ENCODE measurements at places on chromosomes 2 and 18.

DNA sequence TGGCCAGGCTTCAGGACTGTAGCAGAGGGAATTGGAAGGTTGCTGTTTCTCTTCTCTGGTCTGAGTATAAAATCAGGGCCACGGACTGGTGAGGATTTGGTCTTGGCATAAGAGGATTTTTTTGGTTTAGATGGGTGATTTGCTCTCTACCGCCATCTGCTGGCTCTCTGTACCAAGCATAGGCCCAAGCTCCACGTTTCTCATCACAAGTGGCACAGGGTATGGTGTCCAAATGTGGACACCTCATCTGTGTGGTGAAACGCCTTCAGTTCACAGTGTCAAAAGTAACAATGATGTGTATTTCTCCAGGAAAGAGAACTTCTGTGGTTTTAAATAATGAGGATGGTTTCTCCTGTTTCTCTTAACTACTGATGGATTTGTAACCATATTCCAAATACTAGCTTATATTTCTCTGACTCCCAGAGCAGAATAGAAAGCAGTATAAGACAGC lies 115.1 kb downstream of the EML6 start:
- peak; percentile 44 for DNase-seq

DNA sequence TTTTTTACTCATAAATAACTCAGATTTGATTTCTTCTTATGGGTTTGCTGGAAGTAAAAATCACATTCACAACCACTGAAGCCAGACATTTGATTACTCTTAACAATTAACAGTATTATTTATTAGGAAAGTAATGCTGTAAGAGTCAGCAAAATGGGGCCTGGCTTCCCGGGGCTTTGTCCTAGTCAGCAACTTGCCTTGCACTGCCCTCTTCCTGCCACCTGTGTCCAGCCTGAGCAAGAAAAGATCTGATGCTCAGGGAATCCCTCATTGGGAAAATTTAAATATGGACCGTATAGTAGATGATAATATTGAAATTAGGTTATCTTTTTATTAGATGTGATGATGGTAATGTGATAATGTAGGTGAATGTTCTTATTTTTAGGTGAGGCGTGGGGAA lies 30.8 kb upstream of the ACYP2 start:
- no peak for DNase-seq

DNA sequence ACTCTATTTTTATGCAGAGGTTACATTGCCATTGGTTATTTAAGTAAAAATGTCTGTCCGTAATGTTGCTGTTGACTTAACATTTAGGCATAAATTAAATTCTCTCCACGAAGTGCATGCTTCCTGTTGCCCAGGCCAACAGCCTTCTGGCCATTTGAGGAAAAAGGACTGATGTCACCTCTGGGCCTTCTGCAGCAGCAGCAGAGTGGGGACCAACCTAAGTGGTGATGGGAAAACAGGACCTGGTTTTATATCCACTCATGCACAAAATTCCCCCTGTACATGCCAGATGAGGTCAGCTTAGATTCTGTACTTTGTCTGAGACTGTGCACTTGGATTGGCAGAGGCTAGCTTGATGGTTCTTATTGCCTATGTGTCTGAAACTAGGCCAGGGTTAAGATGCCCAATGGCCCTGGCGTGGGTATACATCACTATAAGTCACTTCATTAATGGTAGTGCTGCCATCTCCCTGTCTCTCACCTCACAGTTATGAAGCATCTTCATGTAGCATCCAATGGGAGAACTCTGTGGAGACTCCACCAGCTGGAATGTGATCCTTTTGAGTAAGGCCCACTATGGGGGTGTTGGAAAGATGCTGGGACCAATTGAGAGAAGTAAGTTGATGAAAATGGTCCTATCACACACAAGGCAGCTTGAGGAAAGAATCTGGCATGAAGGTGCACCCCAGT lies 4.4 kb downstream of the ARHGAP25 start:
- DNase-seq = no peak

DNA sequence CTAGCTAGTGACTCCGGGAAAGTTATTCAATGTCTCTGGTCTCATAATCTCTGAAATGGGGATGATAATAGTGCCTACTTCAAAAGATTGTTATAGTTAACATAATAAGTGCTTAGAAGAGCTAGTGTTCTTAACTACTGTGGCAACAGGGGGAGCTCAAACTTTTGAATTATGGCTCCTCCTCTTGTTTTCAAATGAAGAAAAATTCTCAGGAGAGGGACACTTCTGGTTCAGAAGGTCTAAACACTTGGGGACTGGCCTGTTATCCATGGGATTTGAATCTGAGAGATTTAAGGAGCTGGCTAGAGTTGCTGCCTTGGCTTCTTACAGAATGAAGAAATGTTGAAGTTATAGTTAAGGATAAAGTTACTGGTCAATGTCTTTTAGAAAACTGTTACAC lies 92.2 kb upstream of the ITGB6 start:
- no peak for DNase-seq

DNA sequence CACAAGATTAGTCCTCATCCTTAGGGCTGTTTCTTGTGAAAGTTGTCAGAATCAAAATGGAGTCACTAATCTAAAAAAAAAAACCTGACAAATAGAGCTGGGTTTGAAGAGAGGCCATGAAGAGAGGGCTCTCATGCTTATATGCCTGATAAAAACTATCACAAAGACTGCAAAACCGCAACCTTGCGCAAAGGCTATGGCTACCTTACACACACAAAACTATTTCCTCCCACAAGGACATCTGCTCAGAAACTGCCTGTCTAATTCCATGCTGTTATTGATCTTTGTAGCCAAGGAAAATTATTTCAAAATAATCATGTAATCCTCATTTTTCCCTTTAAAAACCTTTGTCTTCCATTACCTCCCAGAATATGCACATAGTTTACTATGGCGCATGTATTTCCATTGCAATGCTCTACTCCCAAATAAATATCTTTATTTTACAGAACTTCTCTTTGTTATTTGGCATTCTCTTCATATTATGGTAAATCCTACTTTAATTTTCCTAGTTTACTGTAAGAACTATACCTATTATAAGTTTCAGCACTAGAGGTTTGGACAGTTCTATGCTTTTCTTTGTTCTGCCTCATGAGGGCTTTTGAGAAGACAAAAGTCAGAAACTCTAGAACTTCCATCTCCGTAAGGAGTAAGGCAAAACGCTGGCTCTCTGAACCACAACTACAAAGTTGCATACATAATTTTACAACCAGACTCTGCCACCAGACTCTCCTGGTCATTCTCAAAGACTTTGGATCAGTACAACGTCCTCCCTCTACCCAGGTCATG lies 9.6 kb upstream of the DPYSL5 start:
- DNase-seq = no peak

DNA sequence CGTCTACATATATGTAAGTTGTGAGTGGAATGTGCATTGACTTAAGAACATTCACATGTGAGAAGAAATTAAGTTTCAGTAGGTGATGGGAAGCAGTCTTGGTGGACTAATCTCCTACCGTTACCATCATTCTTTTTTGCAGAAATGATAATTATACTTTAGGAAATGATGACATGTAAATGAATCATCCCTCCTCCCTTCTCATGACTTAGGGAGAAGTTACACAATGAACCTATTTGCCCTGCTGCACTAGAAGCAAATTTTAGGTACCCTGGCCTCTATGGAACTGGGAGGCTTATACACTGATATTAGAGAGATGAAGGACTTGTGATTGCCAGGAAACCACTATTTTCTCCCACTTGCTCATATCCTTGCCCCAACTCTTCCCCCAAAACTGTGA lies 214.2 kb downstream of the CALCRL start:
- no peak for DNase-seq

DNA sequence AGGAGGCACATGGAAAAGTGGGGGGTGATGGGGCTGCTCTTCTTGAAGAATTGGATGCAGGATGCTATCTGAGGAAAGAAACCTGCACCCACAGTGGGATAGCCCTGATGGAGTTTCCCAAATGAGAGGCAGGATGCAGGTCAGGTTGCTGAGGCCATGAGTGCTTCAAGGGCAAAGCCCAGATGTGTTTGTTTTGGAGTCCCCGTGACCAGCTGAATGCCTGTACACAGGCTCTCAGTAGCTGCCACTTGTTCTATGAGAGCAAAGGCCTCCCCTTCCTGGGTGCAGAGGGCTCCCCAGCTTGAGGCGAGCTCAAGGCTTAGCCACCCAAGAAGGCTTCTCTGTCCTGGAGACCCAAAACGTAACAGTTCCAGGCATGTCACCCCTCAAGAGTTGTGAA lies 192.7 kb downstream of the SEPTIN10 start:
- DNase-seq = no peak

GRCh38 chr2:128506534-128506933 lies 187.9 kb upstream of the HS6ST1 start:
- no peak for DNase-seq
